GM18507 (cell line): ENCODE measurements at places on chromosomes 11 and 22.

DNA sequence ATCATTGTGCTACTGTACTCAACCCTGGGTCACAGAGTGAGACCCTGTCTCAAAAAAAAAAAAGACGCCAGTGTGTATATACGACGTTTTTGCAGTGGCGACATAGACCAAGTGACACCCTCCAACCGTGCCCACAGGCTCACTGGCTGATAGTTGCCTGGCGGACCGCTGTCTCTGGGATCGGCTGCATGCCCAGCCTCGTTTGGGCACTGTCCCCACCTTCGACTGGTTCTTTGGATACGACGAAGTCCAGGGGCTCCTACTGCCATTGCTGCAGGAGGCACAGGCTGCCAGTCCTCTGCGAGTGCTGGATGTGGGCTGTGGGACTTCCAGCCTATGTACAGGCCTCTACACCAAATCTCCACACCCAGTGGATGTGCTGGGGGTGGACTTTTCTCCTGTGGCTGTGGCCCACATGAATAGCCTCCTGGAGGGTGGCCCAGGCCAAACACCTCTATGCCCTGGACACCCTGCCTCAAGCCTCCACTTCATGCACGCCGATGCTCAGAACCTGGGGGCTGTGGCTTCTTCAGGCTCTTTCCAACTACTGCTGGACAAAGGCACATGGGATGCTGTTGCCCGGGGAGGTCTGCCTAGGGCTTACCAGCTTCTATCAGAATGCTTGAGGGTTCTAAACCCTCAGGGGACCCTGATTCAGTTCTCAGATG lies 1.3 kb downstream of the CSKMT start:
- DNase-seq = no peak

DNA sequence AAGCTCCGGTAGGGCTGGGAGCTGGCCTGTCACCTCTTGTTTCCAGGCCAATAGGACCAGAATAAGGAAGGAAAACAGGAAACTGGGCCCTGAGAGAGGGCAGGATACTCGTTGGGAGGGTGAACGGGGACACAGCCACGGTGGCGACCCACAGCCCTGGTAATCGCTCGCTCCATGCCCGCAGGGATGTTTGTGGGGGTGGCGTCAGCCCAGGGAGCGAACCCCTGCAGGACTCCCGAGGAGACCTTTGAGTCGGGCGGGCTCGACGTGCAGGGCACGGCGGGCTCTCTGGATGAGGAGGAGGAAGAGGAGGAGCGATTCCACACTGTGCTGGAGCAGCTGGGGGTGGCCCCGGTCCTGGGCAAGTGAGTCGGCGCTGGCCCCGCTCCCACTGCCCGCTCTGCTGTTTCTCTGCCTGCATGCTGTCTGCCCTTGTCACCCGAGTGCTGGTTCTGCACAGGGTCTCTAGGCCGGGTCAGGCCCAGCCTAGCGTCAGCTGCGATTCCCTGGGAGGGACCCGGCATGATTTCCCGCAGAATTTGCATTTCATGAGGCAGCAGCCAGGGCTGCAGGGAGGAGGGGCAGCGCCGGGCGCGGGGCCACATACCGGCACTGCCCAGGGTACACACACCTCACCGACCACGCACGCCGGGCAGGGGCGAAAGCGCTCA lies 1.6 kb downstream of the CRACR2B start:
- DNase-seq = no peak

GRCh38 chr11:22703040-22703439 lies 36.6 kb downstream of the GAS2 start:
- DNase-seq = no peak

GRCh38 chr11:101061606-101062005 lies 68.0 kb downstream of the PGR start:
- DNase-seq = no peak

DNA sequence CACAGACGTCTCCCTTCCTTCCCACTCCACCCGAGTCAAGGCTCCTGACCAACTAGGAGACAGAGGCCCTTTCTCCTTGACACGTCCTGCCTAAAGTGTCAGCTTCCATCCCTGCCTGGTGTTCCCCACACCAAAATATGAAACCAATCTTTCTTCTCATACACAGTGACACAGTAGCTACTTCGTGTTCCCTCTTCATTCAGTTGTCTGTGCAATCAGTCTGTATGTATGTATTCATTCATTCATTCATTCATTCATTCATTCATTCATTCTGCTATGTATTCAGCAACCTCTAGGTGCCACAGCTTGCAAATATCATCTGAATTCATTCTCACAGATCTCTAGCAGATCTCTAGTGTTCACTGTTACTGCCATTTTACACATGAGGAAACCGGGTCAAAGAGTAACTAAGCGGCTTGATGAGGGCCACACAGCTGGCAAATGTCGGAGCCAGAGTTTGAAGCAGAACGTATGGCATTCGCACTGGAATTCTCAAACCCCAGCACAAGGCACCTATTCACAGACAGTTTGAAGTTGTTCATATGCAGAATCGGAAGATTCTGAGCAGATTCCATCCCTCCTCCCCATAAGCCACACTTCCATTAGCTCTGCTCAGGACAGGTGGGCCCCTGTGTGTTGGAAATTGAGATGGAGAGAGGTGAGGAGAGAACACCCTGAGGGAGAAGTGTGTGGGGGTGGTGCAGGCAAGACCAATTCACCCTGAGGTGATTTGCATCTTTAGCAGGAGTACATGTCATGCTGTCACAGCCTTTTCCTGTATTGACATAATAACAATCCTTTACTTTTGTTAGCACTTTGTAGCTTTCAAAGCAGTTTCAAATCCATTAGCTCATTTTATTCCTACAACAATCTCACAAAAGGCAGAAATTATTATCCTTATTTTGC lies 275.7 kb downstream of the ST3GAL4 start:
- no peak for DNase-seq
